ENCODE measurements at places on chromosomes 12 and 14.

GRCh38 chr14:81565441-81566290, 32.0 kb upstream of the SEL1L start:
- peak; percentile 14 for DNase-seq

DNA sequence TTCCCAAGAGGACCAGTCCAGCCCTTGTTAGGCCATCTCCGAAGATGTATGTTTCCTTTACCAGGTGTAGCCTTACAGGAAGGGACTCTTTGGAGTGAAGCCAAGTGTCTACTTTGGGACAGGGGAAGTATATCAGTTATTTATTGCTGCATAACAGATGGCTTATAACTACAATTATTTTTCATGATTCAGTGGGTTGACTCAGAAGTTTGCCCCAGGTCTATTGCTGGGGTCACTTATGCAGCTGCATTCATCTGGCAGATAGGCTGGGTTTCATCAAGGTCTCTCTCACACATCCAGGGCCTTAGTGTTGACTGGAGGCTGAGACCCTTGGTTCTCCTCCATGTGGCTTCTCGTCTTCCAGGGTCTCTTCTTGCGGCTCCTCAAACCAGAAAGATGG, 170.1 kb downstream of the NRXN3 start:
- DNase-seq = no peak

DNA sequence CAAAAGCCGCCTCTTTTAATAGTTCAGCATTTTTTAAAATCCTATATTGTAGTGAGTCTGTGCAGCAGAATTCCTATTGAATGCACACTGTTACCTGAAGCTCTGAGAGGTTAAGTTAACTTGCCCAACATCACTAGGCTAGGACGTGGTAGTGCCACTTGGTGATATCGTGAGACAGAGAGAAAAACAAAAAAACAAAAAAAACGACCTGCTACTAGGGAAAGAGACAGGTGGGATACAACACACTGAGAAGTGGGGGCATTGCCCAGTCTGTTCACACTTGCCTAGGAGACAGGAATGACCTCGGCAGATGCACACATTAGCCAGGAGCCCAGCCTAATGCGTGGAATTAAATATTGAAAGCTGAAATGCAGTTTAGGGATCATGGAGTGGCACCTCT, 129.7 kb upstream of the CCND2 start:
- no peak for DNase-seq

GRCh38 chr12:82326905-82327503, 31.2 kb downstream of the CCDC59 start:
- DNase-seq = peak; percentile 26

- DNase-seq = no peak
These were observed 217.6 kb downstream of the ANO6 start for GRCh38 chr12:45433441-45433868.

DNA sequence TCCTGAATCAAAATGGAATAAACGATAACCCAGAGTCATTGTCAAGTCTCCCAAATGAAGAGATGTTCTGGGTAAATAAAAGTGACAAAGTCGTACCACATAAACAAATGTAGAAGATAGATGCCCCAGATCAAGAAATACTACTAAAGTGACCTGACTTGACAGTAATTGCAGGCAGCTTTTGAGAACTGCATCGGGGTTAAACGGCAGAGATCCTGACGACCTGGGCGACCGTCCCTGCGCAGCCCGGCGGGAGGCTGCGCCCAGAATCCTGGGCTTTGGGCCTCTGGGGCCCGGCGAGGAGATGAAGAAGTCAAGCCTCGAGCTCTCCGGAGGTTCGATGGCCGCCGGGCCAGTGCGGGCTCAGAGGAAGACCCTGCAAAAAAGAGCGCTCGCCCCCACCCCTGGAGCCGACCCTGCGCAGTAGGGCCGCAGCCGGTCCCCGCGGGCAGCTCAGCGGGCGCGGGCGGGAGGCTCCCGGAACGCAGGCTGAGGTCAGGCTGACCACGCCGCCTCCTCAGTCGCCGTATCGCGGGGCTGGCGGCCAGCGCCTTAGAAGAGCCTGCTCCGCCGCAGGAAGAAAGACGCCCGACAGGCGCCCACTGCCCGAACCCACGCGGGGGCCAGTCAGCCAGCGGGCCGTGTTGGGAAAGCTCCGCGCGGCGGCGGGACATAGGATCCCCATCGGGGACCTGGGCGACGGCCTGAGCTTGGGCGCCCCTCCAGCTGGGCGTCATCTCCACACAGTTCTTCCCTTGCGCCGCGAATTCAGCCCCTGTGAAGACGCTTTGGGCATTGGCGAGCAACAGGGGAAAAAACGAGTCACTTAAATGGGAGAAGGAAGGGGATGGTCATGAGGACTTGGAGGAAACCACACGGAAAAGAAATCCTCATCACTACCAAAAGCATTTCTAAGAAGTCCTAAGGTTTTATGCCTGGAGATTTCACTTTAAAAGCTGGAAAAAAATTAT, 16.0 kb downstream of the NKX2-1 start:
- DNase-seq = no peak

- peak; percentile 74 for DNase-seq
These were observed 11.1 kb upstream of the SMAGP start for GRCh38 chr12:51281202-51281924.

DNA sequence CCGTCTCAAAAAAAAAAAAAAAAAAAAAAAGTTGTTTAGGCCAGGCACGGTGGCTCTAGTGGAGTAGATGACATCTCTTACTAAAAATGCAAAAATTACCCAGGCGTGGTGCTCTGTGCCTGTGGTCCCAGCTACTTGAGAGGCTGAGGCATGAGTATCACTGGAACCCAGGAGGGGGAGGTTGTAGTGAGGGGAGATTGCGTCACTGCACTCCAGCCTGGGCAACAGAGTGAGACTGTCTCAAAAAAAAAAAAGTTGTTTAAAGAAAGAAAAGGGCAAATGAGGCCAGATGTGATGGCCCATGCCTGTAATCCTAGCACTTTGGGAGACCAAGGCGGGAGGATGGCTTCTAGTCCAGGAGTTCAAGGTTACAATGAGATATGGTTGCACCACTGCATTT, 36.6 kb upstream of the SPPL3 start:
- peak; percentile 56 for DNase-seq
